ENCODE measurements at places on chromosomes 1 and 21.

DNA sequence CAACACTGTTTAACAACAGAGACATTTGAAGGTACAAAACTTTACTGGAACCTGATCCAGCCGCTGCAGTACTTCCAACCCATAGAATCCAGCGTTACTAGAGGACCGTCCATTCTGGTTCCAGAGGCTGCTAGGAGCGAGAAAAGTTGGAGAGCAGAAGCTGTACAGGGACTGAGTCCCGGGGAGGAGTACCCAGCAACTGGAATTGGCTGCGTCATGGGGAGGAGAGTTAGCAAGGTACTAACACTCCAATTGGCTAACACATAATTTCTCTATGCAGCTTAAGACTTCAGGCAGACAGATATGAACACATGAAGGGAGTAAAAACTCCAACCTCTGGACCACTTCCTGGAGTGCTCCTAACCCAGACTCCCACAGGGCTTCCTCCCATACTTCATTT, 2.1 kb upstream of the QSOX1 start:
- no peak for DNase-seq

DNA sequence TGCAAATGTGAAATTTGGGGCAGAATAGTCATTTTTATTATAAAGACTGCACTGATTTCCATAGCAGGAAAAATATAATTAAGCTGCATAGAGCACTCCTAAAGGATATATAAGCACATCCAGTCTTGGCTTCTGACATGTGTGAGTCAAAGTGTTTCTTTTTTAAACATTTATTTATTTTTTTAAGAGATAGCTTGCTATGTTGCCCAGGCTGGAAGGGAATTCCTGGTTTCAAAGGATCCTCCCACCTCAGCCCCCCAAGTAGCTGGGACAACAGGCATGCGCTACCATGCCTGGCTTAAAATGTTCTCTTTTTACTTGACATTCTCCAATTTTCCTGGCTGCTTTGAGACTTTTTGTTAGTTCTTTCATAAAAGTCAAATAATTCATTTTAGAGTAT, 126.1 kb downstream of the HMCN1 start:
- no peak for DNase-seq

DNA sequence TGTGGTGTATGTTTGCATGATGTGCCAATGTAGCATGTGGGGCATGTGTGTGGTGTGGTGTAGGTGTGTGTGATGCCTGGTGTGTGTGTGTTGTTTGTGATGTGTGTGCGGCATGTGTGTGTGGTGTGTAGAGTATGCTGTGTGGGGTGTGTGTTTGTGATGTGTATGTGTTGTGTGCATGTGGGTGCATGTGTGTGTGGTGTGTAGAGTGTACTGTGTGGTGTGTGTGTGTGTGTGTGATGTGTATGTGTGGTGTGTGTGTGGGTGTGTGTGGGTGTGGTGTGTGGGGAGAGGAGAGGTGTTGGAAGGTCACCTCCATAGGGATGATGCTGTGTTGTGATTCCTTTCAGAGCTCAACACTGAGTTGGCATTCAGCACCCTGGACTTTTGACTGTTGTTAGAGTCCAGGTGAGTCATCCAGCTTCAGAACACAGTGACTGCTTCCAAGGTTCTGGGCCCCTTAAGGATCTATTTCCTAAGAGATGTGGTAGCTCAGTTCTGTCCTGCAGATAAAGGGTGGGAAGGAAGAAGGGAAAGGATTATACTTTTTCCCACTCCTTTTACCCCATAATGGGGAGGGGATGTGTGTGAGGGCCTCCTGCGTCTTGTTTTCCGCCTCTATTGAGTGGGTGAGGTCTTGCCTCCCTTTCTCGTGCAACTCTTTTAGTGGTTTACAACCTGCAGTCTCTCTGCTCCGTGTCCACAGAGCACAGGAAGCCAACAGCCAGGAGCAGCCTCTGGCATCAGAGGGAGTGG, 47.6 kb downstream of the RHOU start:
- no peak for DNase-seq

DNA sequence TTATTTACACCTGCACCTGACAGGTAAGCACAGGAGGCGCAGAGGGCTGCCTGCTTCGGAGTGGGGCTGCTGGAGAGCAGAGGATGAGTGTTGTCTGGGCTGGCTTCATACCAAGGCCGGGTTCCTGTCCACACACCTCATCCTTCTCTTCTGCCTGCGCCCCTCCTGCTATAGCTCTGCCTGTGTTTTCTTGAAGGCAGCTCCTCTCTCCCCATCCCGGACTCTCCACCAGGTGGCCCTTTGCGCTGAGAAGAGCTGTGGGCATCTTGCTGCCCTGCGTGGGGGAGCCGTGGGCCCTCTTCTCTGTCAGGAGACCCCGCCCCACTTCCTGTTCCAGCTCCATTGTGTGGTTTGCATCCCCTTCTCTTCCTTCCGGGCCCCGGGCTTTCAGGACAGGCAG, 35.0 kb downstream of the ARHGEF10L start:
- DNase-seq = no peak
